OCI-M1 (cell line): ENCODE measurements at places on chromosomes 3 and 15.
A peak's percentile ranks its signal among the peaks of the same experiment; 100 is the strongest.

DNA sequence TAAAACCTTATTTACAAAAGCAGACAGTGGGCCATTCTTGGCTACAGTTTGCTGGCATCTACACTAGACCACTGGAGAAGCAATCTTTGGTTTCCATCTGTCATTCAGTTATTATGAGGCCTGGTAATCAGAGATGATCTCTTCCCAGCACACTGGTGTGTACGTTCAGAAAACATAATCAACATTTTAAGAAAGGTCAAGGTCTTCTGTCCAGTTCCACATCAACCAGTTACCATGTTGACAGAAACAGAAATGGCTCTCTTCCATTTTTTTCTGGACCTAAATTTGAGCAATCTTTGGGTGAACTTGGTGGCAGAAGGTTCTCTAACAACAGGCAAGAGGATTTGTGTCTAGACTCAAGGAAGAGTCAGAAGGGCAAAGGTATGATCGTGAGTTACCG, 29.8 kb upstream of the ARHGEF3 start:
- no peak for DNase-seq

- DNase-seq = no peak
These were observed 75.0 kb downstream of the TTBK2 start for GRCh38 chr15:42845581-42845980.

DNA sequence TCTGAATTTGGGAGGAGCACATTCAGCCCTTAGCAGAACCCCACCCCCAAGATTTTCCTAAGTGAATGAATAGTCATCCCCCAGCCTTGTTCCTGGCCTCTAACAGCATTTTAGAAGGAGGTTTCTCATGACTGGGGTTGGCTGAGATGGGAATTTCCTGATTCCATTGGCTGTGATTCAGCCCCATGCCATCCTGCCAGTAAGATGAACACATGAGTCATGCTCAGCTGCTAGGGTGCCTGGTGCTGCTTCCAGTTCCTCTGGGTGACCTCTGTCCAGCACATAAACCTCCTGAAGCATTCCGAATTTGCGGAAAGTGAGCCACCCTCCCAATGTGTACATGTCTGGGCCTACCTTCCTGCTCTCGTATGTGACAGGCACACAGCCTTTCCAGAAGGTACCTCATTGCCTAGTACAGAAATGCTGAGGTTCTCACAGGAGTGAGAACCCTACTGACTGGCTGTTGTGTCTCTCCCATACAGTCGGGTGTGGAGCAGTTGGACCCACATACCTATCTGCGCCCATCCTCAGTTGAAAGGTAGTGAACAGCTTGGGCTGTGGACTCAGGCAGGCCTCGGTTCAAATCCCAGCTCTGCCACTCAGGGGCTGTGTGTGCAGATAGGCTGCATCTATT, 91.7 kb downstream of the APBA2 start:
- DNase-seq = no peak

DNA sequence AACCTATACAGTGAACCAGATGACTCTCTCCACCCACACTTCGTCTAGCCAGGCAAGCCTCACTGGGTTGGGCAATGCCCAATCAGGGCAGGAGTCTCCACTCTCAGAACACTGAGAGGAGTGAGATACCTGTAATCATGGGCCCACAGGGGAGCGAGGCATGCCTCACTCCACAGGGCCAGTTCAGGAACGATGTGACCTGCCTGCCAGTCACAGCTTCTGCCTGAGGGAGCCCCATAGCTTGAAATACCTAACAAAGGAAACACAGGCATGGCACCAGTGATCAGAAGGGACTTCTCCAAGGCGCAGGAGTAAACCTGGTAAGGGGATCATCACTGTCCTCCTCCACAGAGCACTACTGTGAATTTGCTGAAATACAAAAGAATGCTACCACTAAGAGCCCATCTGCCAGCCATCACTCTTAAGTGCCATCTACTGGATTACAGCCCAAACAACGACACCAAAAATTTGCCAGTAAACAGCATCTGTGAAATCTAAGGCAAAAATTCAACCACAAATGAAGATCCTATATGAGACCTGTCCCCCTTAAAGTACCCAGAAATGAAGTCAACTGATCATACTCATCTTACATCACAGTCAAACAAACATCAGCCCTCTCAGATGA, 689.9 kb upstream of the SEMA6D start:
- peak; percentile 13 for DNase-seq

GRCh38 chr3:151351219-151351618, 21.9 kb upstream of the P2RY13 start:
- peak; percentile 1 for DNase-seq

GRCh38 chr3:183774631-183775030, 50.7 kb downstream of the MAP6D1 start:
- no peak for DNase-seq

DNA sequence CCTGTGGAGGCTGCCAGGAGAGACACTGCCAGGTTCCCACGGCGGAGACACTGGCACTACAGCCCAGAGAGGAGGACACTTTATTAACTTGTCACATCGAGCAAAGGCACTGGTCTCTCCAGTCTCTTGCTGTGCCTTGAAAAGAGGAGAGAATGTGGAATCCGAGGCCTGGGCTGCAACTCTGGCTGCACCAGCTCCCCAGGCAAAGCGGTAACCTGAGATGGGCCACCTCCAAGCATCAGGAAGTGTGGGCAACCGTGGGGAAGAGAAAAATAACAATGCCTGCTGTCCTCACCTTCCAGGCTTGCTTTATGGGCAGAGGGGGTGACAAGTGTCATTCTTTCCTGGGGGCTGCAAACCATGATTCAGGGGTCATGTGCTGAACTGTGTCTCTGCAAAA, 91.6 kb upstream of the RGMA start:
- DNase-seq = no peak
